ENCODE measurements at places on chromosomes 16 and 17.

- DNase-seq, result no peak
Observed at GRCh38 chr17:333626-334396, 18.8 kb downstream of the RPH3AL start.

DNA sequence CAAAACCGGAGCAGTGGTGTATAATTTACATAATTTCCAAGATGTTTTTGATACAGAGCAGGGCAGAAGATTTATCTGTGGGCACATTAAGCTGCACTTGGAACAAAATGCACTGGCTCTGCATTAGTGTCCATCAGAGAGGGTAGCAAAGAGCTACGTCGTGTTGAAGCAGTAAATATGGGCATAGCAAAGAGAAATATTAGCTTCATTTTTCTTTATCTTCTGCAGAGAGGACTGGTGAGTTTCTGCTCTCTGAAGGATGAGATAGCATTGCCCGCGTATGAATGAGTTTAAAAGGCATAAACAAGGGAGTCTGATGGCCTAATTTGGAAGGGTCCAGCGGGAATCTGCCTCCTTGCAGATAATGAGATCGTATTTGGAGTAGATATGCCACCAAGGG is 227.8 kb upstream of the CDH11 start:
- DNase-seq, result no peak

DNA sequence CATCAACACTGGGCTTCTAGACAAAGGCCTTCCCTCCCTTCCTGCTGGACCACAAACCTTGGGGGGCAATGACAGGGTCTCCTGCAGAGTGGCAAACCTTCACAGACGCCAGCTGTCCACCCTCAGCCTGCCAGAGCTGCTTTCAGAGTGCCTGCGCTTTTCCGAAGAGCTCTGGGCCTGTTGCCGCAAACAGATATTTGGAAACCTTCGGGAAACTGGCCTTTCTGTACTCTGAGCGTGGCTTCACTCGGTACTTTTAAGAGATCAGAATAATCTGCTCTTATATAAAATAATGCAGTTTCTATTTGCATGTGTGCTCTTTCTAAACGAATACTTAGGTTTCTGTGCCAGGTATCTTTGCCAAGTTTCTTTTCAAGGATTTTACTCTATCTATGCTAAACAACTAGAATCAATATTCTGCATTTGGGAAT is 152.1 kb upstream of the CHMP6 start:
- DNase-seq, result no peak

DNA sequence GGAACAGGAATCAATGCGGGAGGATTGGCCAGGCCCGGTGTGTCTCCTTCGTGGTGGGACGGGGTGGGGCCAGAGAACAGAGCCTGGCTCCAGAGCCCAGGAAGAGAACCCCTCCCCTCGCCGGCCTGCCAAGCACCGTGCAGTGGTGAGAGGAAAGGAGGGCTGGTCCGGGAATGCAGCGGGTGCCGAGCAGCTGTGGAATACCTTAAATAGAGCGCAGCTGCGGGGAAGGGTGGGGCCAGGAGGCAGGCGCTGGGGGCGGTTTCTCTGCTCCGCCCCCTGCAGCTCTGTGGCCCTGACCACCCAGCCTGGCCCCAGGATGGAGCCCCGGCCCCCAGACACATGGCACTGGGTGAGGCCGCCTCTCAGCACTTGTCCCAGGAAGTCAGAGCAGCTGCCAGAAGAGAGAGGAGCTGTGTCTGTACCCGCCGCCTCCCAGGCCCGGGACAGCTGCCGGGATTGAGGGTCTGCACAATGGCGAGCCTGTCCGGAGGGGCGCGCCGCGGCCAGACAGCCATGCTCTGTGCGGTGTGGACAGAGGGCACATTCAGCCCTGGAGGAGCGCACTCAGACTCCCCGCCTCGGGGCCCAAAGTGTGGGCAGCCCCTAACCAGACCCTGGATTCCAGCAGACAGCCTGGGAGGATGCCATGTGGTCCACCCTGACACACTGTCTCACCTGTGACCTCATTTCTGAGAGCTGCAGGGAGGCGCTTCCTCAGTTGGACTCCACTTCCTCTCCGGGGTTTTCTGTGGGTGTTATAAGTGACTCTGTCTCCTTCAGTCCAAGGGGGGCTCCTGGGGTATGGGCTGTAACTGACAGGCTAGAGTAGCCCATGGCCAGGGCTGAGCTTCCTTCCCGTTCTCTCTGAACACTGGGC is 268.8 kb downstream of the SEC14L1 start:
- DNase-seq, result no peak

DNA sequence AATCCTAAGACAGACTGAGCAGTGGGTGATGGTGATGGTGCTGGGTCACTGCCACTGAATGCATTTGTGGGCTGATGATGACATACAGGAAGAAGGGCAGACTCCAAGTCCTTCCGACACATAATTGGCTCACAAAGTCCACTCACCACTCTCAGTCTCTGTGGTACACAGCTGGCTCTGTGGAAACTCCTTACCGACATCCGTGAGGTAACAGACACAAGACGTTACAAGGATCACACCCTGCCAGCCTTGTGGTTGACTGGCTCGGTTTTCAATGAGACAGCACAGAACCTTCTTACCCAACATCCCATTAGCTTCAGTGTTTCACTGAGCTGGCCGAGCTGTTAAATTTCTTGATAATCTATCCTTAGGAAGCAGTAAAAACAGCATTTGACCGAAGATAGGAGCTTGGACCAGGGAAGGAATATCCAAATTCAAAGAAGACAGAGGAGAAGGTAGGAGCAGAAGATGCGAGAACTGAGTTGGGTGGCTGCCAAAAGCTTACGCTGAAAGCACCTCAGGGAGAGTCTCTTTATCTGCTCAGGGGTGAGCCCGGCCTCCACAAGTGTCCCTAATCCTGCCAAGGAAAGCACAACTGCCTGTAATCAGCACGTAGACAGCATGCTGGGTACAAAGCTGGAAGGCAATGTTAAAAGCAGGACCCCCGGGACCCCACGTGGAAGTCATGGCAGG is 5.5 kb upstream of the MXRA7 start:
- no peak for DNase-seq

All from cortex of kidney (tissue), 1 donor.